ENCODE measurements at places on chromosomes 2 and 18.

DNA sequence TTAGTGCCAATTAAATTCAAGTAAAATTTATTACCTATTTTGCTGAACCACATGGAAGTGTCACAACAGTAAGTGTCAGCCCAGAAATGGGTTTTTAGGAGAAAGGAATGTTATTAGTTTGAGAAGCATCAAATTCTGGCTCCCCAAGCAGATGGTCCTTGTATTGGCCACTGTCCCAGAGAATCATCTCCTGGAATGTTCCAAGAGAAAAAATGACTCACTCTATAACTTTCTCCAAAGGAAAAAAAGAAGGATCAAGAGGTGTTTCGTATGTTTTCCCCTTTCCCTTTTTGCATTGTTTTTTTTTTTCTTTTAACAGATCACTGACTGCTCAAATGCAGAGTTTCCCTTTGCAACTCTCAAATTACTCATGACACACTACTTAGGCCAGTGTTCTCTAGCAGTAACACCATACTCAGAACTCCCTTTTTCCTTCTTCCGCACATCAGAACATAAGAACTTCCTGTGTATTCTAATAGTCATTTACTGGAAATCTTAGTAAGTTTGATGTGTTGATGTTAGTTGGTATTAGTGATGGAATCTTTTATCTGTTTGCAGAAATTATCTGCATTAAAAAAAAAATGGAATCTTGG lies 390.3 kb downstream of the GPD2 start:
- DNase-seq: no peak

DNA sequence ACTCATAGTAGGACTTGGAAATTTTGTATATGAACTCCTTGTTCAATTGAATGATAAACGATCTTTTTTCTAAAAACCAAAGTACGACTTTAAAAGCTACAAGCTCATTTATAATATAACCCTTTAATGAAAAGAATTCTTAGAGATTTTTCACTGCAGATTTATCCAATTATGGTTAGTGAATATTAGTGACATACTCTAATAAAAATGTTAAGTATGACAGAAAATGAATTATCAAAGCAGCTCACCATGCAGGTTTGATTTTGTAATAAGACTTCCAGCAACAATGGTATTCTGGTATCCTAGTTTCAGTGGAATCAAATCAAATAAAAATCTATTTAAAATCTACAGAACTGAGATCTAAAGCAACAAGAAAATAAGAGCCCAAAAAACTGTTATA lies 38.5 kb downstream of the PRPF40A start:
- DNase-seq: no peak

GRCh38 chr2:232386490-232386739 lies 7.9 kb downstream of the ALPP start:
- no peak for DNase-seq

DNA sequence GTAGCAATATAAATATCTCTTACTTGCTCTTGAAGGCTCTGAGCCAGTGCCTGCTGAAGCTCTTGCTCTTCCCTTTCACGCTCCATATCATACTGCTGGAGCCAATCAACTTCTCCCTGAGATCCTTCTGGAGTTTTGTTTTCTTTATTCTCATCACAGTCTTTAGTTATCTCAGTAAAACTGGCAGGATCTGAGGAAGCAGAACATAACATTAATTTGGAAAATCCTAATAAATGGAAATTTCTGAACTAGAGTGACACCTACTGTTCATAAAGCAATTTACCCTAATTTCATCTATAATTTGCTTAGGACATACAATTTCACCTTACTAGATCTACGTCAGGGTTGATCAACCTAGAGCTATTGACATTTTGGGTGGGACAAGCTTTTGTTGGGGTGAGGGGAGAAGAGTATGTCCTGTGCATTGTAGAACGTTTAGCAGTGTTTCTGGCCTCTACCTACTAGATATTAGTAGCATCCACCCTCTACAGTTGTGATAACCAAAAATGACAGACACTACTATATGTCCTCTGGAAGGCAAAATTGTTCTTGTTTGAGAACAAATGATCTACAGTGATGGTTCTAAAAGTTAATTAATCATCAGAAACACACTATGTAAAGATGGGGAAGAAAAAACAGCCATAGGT lies 47.2 kb downstream of the VIL1 start:
- no peak for DNase-seq

GRCh38 chr2:29405266-29405665 lies 290.1 kb downstream of the CLIP4 start:
- DNase-seq: no peak
